Left lung (tissue), 14 donors: ENCODE measurements at places on chromosomes 2 and 18. TPM values are rescaled to one million over a fixed set of nuclear protein-coding genes. Genes with fewer than 3 reads are reported as not detected.
A peak's percentile ranks its signal among the peaks of the same experiment; 100 is the strongest.

The WIPF1 gene
- polyA plus RNA-seq, result 34.6 TPM

The SOWAHC gene
- 11.5 TPM for polyA plus RNA-seq

DNA sequence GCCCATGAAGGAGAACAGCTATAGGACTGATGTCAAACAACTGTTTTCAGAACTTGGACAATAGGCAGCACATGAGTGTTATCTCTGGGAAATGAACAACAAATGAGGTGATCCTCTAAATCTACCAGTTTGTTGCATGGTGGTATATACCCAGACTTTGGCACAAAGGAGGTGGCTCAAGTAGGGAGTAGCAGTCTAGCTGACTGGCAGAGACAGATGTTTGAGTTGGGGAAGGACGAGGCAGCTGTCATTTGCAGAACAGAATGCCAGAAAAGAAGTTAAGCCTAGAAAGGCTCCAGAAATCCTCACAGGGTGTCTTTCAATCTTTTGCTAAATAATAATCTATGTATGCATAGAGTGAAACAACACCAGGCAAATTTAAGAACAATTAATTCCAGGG lies 47.4 kb downstream of the RPE start:
- no peaks in the 10 kb centered on the region for H3K4me1 ChIP-seq
- DNase-seq, result peak; percentile 8
- no peak overlapping the region for H3K27ac ChIP-seq
- H3K4me3 ChIP-seq, result no peak overlapping the region
- no peaks in the 10 kb centered on the region for H3K27me3 ChIP-seq

GRCh38 chr2:82481207-82481606 lies 1977.9 kb downstream of the SUCLG1 start:
- no peak overlapping the region for H3K27ac ChIP-seq
- no peak for DNase-seq

The KCNE4 gene
- 4.7 TPM for polyA plus RNA-seq

The RUFY4 gene
- polyA plus RNA-seq, result 0.51 TPM

The VWA3B gene
- polyA plus RNA-seq, result 4.6 TPM

- no peak for DNase-seq
- no peaks in the 10 kb centered on the region for H3K27me3 ChIP-seq
- peaks cover 10% of the 10 kb centered on the region for H3K4me1 ChIP-seq
- H3K4me3 ChIP-seq, result no peak overlapping the region
- H3K36me3 ChIP-seq, result no peaks in the 10 kb centered on the region
Measured at GRCh38 chr2:84849271-84849952, 31.5 kb downstream of the TRABD2A start.

GRCh38 chr2:60100034-60100433 lies 453.4 kb downstream of the BCL11A start:
- no peak overlapping the region for H3K4me3 ChIP-seq
- DNase-seq, result peak; percentile 28
- H3K4me1 ChIP-seq, result no peaks in the 10 kb centered on the region
- H3K36me3 ChIP-seq, result no peaks in the 10 kb centered on the region
- H3K27me3 ChIP-seq, result no peaks in the 10 kb centered on the region
- H3K27ac ChIP-seq, result no peak overlapping the region

- no peak for DNase-seq
- peaks cover 31% of the 10 kb centered on the region for H3K4me1 ChIP-seq
- H3K4me3 ChIP-seq, result no peak overlapping the region
- no peak overlapping the region for H3K27ac ChIP-seq
Measured at GRCh38 chr2:207630491-207630890, 5.3 kb upstream of the METTL21A start.

DNA sequence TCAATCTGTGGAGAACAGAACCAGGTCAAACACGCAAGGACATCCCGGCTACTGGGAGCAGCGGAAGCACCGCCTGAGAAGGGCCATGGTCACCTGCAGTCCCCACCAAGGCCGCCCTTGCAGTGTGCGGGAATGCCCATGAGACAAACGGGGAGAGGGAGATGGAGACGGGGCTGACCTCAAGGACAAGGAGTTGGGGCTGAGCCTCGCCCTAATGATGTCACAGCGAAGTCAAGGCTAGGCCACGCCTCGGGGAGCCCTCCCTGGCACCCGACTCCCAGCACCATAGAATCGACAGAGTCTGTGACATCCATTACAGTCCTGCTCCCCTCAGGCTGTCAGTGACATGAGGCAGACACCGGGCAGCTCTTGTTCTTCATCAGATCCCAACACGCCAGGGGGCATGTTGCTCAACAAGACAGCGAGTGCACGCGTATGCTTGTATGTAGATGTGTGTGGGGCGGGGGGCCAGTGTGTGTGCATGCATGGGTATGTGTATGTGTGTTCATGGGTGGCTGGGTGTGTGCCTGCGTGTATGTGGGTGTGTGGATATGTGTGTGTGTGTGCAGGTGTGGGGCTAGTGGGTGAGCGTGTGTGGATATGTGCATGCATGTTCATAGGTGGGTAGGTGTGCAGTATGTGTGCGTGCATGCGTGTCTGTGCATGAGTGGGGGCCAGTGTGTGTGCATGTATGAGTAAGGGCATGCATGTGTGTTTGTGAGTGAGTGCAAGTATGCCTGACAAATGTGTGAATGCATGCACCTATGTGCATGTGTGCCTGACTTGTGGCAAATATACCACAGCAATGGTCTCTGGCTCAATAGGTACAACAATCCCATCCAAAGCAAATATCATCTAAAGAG lies 57.0 kb downstream of the ANKMY1 start:
- no peaks in the 10 kb centered on the region for H3K4me1 ChIP-seq
- peak; percentile 64 for DNase-seq
- no peaks in the 10 kb centered on the region for H3K36me3 ChIP-seq
- no peak overlapping the region for H3K4me3 ChIP-seq

GRCh38 chr2:158495175-158495574 lies 38.4 kb downstream of the PKP4 start:
- H3K4me1 ChIP-seq, result peaks cover 12% of the 10 kb centered on the region
- no peaks in the 10 kb centered on the region for H3K27me3 ChIP-seq
- H3K27ac ChIP-seq, result no peak overlapping the region
- no peak overlapping the region for H3K4me3 ChIP-seq

The ATP6V1B1 gene
- polyA plus RNA-seq, result 4.8 TPM

The ACP1 gene
- 162 TPM for polyA plus RNA-seq

GRCh38 chr2:231711677-231712450 lies 3.5 kb downstream of the PTMA start:
- peaks cover 29% of the 10 kb centered on the region for H3K4me1 ChIP-seq
- no peak for DNase-seq
- H3K27ac ChIP-seq, result peak overlapping the region; percentile 98

- no peak overlapping the region for H3K27ac ChIP-seq
- no peaks in the 10 kb centered on the region for H3K4me1 ChIP-seq
- H3K36me3 ChIP-seq, result no peaks in the 10 kb centered on the region
- H3K4me3 ChIP-seq, result no peak overlapping the region
Measured at GRCh38 chr18:36513556-36513955, 216.0 kb downstream of the FHOD3 start.

The MPP4 gene
- polyA plus RNA-seq, result 0.20 TPM
